Kidney tubule cell (primary cell): ENCODE measurements at places on chromosomes 5 and 9.

- DNase-seq, result no peak
Observed at GRCh38 chr9:126411948-126412284, 85.3 kb downstream of the MVB12B start.

GRCh38 chr5:143016777-143017516, 246.8 kb downstream of the ARHGAP26 start:
- no peak for DNase-seq

- peak; percentile 93 for DNase-seq
Observed at GRCh38 chr9:124267271-124267807, 9.6 kb downstream of the NEK6 start.

- no peak for DNase-seq
Observed at GRCh38 chr5:103174147-103174546, 54.0 kb downstream of the PPIP5K2 start.

DNA sequence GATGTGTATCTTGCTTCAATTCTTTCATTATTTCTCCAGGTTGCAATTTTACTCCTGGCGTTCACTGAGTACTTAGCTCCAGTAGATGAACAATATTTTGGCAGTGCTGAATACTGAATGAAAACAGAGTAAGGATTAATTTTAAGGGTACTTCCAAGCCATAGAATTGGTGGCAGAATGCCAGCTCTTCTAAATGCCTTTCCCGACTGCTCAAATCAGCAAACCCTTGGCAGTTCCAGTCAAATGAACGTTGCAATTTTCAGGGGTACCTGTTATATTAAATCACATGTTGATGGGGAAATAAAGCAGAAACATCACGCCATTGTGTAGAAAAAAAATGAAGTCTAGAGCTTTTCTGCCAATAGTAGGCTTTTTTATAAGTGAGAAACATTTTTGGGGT, 282.4 kb upstream of the RPS23 start:
- DNase-seq, result no peak

DNA sequence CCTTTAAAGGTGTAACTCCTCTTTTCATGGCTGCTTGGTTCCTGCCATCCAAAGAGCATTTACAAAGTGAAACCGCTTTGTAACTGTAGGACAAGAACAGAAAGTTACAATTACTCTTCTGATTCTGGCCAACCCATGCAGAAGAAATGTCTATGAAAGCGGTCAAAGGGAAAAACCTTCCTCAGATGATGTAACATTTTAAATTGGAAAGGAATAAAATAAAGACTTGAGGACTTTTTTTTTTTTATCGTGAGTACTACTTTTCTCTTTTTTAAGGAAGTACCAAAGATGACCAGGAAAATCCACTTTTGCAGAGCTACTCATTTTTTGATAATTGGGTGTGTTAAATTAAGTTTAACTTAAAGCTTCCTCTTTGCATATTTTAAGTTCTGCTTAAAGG, 13.0 kb upstream of the C9orf72 start:
- peak; percentile 2 for DNase-seq

GRCh38 chr9:96199006-96199405, 103.0 kb downstream of the HSD17B3 start:
- DNase-seq, result peak; percentile 16

DNA sequence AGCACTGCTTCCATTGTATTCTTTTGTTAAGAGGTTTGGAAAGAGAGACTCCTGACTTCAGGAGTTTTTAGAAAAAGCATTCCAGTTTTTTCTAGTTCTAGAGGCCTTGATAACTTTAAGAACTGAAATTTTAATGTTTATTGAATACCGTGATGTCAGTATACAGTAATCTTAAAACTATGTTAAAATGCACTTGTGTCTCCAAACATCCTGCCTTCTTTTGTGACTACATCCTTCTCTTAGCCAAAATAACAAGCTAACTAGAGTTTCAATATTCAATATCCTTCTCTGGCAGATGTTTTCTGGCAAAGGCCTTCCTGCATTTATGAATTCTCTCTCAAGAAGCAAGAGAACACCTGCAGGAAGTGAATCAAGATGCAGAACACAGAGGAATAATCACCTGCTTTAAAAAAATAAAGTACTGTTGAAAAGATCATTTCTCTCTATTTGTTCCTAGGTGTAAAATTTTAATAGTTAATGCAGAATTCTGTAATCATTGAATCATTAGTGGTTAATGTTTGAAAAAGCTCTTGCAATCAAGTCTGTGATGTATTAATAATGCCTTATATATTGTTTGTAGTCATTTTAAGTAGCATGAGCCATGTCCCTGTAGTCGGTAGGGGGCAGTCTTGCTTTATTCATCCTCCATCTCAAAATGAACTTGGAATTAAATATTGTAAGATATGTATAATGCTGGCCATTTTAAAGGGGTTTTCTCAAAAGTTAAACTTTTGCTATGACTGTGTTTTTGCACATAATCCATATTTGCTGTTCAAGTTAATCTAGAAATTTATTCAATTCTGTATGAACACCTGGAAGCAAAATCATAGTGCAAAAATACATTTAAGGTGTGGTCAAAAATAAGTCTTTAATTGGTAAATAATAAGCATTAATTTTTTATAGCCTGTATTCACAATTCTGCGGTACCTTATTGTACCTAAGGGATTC, 43.1 kb downstream of the NDFIP1 start:
- DNase-seq, result peak; percentile 74

GRCh38 chr9:40884072-40884901, 244.2 kb downstream of the FOXD4L6 start:
- DNase-seq, result no peak

GRCh38 chr9:20545023-20545622, 77.2 kb downstream of the MLLT3 start:
- DNase-seq, result no peak

DNA sequence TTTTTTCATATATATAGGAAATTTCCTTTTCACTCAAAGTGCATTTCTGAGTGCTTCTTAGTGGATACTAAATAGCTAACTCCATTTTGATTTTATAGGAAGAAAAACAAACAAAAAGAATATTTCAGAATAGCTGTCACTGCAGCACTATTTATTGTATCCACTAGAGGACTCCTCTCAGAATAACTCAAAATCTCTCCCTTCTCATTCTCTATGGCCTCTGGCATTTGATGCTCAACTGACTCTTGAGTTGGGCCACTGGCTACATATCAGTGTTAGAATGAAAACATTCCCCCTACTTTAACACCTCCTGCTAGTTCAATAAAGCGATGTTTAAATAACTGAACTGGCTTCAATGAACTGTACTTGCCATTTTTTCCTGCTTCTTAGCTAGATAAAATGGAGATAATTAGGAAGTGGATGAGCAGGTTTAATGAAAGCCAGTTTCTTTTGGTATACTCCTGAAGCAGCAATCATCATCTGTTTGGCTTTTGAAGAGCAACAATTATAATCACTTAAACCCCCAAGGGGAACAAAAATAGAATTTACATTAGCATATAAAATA, 16.6 kb upstream of the ELAVL2 start:
- no peak for DNase-seq

DNA sequence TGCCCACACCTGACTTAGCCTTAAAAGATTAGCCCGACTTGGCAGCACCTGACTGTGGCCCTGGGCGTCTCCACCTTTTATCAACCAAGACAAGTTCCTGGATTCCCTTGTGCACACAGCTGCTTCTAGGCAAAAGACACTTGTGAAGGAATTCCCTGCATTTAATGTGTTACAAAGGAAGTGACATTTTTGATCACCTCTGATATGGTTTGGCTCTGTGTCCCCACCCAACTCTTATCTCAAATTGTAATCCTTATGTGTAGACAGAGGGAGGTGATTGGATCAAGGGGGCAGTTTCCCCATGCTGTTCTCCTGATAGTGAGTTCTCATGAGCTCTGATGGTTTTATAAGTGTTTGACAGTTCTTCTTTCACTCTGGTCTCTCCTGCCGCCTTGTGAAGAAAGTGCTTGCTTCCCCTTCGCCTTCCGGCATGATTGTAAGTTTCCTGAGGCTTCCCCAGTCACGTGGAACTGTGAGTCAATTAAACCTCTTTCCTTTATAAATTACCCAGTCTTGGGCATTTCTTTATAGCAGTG, 2.6 kb upstream of the CPEB4 start:
- no peak for DNase-seq
